DMS 273 treated with DMSO at 0.1 percent for 48 hours (cell line): ENCODE measurements at places on chromosomes 3 and 15.

DNA sequence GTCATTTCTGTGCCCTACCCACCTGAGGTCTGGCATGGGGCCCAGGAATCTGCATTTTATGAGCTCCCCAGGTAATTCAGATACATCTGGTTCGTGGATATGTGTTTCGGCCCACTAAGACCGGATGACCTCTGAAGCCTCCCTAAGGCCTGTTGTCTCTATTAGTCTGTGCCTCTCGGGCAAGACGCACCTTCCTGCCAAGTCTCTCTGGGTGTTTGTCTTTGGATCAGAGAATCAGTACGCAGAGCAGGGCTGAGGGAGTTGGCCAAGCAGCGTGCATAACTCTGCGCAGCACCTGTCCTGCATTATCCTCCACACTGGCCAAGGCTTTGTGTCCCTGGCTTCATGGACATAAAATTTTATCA, 181.0 kb downstream of the THSD4 start:
- no peak for DNase-seq

DNA sequence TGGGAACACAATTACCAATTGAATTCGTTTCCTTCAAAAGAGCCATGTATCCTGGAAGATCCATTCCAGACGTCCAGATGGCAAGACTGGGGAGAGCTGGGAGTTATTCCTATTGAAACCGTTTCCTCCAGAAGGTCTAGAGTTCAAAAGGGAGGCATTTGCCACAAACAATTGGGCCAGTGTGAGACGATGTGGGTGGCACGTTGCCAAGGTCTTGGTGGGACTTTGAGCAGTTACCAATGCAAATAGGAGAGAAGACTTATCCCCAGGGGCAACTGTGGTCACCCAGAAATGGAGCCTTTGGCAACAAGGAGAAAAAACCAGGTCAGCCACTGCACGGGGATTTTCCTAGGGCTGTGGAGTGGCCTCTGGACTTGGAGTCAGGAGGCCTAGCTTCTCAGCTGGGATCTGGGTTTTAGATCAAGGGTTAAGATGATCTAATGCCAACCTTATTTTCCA, 29.6 kb upstream of the TLE3 start:
- peak; percentile 29 for DNase-seq

GRCh38 chr15:26983822-26984221, 12.8 kb downstream of the GABRG3 start:
- DNase-seq: no peak

- DNase-seq: no peak
Measured at GRCh38 chr15:90986790-90987507, 7.4 kb downstream of the PRC1 start.

- no peak for DNase-seq
Measured at GRCh38 chr3:73419179-73419803, 205.4 kb downstream of the PDZRN3 start.

DNA sequence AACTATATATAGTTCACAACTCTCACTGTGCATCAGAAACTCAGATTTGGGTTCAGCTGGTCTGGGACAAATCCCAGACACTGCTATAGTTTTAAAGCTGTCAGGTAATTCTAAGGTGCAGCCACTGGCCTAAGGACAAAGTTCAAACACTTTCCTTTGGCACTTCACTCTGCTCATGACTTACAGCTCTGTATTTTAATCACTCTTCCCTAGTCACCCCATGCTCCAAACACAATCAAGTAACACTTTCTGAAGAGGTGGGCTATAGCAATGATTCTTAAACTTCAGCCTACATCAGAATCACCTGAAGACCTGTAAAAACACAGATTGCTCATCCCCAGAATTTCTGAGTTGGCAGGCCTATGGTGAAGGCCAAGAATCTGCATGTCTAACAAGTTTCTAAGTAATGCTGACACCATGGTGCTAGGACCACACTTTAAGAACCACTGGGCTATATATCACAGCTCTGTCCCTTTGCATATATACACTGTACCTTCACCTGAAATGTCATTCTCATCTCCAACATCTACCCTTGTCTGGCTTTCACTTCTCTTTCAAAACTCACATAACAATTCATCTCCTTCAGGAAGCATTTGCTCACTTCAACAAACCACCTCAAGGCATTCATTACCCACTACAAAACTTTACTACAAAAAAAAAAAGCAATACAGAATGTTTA, 21.4 kb downstream of the STAG1 start:
- DNase-seq: no peak

DNA sequence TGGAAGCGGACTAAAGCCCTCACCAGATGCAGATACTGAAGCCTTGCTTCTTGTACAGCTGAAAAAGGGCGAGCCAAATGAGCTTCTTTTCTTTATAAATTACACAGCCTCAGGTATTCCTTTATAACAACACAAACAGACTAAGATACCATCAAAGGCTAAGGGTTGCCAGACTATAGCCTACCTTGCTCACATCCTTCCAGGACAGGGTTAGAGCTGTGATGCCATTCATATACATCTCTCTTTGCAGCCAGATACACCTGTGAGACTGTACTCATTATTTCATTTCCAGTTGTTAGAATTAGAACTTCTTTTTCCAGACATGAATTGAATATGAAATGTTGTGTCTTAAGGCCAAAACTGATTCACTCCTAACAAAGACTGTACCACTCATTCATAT, 262.8 kb upstream of the NR2F2 start:
- DNase-seq: no peak

- no peak for DNase-seq
Measured at GRCh38 chr3:138112362-138112761, 3.0 kb downstream of the DZIP1L start.

GRCh38 chr3:23654571-23654970, 151.2 kb upstream of the UBE2E1 start:
- DNase-seq: no peak

- no peak for DNase-seq
Measured at GRCh38 chr15:63888823-63889222, 55.1 kb upstream of the HERC1 start.

DNA sequence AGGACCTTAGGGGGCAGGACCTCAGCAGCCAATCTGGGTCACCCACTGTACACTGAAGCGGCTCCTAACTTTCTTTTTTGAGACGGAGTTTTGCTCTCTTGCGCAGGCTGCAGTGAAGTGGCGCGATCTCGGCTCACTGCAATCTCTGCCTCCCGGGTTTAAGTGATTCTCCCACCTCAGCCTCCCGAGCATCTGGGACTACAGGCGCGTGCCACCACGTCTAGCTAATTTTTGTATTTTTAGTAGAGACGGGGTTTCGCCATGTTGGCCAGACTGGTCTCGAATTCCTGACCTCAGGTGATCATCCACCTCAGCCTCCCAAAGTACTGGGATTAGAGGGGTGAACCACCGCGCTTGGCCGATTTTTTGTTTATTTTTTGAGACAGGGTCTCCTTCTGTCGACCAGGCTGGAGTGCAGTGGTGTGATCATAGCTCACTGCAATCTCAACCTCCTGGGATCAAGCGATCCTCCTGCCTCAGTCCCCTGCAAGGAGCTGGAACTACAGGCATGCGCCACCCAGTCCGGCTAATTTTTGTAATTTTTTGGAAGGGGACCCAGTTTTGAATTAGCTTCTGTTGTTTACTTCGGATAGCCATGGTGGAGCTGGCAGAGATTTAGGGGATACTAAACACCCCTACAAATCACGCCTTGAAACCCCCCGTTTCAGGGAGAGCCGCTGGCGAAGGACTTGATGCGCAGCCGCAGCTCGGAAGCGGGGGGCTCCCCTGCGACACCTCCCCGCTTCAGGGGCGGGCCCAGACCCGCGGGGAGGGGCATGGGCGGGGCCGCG, 1.5 kb upstream of the CLK3 start:
- DNase-seq: no peak
